ENCODE measurements at places on chromosomes 12 and 14.
A peak's percentile ranks its signal among the peaks of the same experiment; 100 is the strongest.

- no peak for DNase-seq
These were observed 24.6 kb upstream of the MGP start for GRCh38 chr12:14910090-14910915.

DNA sequence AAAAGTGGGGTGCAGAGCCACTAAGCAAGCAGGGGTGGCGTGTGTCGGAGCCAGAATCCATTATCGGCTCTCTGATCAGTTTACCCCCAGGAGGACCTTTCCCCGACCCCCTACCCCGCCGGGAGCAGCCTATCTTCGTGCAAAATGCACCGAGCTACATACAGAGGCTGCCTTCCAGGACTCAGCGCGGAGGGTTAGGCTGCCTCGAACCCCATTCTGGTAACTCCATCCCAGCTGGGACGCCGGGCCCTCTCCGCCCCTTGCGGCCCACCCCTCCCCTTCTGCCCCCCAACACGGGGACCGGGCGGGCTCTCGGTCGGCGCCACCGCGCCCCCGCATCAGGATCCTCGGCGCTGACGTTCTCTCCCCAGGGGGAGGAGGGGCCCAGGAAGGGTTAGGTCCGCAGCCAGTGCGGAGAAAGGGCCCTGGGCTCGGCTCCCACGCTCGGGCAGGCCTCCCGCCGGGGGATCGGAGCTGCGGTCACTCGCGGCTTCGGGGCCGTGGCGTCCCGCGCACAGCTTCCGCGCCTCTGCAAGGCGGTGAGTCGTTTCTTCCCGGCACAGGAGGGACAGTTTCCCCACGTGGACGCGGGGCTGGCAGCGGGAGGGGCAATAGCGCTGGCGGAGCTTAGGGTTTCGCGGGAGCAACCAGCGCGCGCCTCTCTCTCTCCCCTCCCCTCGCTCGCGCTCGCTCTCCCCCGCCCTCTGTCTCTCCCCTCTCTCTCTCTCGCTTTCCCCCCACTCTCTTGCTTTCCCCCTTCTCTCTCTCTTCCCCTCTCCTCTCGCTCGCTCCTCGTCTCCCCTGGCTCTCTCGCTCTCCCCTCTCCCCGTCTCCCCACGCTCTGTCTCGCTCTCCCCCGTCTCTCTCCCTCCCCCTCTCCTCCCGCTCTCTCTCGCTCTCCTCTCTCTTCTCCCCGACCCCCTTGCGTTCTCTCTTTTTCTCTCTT is 12.5 kb upstream of the MAP3K9 start:
- peak; percentile 54 for DNase-seq

DNA sequence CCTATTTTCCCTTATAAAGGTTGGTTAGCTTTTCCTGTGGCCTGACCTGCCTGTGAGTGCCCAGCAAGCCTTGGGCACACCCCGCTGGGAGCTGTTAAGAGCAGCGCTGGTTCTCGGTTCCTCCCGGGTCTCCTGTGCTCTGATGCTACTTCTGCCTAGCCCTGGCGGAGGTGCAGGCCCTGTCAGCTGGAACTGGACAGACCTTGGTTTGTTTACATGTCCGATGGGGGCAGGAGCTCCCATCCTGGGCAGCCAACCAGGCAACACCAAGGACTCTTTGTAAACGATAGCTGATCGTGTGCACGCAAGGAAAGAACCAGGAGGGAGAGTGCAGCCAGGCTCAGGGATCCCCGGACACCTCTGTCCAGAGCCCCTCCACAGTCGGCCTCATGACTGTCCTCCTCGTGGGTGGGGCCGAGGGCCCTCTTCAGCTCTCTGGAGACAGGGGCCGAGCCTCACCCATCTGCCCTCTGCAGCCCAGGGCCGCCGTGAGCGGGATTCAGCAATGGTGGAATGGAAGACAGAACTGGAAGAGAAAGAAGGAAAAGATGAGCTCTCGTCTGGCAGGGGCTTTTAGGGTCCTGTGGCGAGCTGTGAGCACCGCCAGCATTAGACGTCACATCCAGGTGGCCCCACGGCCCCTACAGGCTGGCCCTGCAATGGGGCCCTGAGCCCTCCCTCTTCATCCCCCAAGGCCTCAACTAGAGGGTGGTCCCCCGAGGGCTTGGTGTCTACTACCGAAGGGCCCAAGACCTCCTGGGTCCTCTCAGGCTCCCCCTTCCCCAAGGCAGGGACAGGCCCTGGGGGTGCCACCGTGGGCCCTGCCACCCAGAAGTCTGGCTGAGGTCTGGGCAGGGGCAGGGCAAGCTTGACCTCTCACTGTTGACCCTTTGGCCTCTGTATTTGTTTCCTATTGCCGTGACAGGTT is 12.3 kb downstream of the TNFAIP2 start:
- no peak for DNase-seq

DNA sequence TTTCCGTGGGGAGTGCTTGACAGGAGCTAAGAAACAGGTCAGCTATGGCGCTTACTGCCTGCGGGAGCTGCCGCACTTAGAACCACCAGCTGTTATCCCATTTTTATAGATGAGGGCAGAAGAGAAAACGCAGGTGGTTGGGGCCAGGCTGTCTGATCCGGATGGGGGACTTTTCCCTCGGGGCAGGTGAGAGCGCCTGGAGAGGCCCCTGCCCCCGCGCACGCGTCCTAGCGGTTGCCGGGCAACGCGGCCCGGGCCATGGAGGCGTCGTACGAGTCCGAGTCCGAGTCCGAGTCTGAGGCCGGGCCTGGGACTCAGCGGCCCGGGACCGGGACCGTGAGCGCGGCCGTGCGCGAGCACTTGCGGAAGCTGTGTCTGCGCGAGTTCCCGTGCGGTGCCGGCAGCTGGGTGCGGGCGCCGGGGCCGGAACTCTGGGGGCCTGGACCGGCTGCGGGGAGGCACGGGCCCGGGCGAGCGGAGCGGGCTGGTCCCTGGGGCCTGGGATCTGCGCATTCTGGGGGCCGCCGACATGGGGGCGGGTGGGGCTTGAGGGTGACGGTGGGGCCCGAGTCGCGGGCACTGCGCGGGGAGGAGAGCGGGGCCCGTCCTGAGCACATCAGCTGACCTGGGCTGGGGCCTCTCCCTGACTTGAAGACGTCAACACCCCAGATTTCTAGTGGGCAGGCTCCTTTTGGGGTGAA is at the start of gene LRRC43:
Gene LRRC43, plus strand, starts transcription at position 237 of the 701 bp plus-strand sequence. Its CDS starts 22 bp downstream, at position 259.
- DNase-seq: no peak

DNA sequence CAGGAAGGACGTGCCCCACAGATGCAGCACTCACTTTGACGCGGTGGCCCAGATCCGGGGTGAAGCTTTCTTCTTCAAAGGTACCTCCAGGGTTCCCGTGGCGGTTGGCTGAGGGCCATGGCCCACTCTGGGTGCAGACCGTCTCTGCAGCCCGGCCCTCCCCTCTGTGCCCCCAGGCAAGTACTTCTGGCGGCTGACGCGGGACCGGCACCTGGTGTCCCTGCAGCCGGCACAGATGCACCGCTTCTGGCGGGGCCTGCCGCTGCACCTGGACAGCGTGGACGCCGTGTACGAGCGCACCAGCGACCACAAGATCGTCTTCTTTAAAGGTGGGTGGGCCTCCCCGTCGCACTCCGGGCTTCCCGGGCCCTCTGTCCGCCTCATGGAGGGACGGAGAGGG is 16.9 kb downstream of the MMP17 start:
- no peak for DNase-seq

DNA sequence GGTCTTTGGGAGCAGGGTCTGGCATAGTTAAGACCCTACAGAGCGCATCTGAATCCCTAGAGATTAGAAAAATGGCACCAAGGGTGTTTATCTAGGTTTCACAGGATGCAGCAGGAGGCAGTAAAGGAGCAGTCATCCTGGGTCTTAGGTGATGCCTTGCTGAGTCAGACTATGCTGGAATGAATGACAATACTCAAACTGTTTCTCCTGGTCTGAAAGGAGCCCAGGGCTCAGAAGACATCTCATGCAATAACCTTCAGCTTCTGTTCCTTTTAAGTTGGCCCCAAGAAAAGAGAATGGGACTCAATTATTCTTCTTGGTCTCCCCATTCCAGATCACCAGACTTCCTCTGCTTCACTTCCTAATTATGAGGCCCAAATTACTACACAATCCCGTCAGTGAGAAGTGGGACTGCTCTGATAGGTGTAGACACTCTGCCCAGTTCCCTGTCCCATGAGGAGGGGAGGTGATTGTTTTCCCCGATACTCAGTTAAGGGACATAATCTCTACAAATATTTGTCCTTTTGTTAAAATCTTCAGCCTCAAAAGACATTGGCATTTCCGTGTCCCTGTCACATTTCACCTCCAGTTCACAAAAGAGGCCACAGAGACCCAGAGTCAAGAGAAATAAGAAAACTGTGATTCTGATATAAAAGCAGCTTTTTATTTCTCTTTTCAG is 14.8 kb upstream of the APOF start:
- peak; percentile 75 for DNase-seq

GRCh38 chr12:70534466-70534865 is 102.8 kb downstream of the PTPRB start:
- no peak for DNase-seq

GRCh38 chr12:59787610-59788009 is 191.8 kb downstream of the SLC16A7 start:
- DNase-seq: no peak

DNA sequence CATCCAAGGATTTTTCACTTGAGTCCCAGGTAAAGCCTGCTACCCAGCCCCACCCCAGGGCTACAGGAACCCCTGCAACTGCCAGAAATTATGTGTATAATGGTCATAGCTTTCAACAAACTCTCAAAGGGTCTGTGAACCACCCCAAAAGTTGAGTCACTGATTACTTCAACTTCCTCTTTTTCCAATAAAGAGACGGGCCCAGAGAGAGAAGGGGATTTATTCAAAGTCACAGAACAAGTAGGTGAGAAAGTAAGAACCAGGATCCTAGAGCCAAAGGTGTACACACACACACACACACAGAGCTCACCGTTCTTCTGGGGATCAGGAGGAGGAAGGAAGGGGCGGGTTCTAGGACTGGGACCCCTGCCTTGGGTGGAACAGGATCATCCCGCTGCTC is 4.8 kb upstream of the ITPK1 start:
- no peak for DNase-seq

DNA sequence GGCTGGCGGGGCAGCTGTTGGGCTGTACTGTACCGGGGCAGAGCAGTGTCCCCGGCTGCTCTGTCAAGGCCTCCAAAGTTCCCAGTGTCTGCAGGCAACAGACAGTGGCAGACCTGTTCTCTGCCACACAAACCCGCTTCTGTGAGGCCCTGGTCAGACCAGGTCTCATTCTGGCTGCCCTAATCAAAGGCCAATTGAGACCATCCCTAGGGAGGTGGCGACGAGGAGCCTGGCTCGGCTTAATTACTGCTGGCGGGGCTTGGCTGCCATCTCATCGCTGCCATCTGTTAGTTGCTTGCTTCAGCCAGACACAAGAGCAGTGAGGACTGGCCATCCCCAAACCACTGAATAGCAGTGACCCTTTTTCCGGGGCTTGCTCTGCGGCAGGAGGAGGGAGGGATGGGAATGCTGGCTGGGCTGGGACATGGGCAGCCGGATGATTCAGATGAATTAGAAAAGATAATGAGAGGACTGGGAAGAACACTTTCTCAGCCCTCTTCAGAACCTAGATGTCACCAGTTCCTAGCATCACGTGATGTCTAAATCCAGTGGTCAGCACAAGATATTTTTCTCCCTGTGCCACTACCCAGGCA is 24.5 kb downstream of the ERG28 start:
- DNase-seq: no peak

- no peak for DNase-seq
These were observed 264.2 kb downstream of the TMEM132C start for GRCh38 chr12:128531170-128531569.

DNA sequence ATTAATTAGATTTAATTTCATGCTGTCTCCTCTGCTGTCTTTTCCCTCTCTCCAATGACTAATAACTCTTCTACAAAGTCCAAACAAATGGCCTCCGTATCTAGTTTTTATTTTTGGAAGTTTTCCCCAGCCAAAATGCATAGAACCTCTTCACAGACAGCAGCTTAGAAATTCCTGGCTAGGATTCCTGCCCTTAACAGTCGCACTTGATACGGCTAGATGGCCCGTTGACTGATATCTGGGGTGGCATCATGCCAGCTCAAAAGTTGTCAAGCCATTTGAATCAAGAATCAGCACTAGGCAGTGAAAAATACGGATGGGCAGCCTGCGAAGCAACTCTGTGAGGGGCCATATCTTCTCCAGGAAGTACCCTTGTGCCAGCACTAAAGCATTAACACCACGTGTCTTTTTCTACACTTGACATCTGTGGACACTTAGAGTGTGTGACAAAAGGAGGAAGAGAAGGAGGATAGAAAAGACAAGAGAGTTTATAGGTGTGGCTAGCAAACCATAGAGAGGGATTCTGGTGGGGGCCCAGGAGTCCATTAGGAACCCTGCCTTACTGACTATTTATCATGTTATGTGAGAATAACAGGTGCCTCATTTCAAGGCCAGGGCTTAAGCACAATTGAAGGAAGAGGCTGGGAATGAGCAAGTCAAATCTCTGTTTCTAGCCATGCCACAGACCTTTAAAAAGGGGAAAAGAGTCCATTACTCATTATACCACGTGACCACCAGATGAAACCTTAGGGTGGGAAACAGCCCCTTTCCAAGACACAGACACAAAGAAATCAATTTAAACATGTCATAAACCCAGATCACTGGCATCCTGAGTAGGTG is 39.2 kb upstream of the KRR1 start:
- no peak for DNase-seq

DNA sequence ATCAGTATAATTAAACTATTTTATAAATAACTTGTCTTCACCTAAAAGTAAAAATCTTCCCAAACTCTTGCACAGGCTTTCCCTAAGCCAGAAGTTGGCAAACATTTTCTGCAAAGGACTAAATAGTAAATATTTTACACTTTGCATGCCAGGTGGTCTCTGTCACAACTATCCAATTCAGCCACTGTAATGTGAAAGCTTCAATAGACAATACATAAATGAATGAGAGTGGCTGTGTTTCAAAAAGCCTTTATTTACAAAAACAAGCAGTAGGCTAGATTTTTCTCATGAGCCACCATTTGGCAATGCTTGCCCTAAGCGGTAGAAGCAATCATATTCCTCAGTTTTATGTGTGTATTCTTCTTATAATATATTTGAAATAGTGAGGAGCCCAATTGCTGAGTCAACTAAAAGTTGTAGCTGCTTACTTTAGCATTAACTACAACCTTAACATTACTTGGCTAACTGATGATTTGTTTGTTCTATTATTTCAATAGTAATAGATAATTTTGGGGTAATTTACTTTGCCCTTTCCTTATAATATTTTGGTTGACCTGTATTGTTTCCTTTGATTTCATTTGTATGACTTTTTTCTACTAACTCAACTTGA is 236.0 kb upstream of the SYT1 start:
- no peak for DNase-seq

- DNase-seq: no peak
These were observed 216.6 kb downstream of the PTPRO start for GRCh38 chr12:15538881-15539280.

- peak; percentile 89 for DNase-seq
These were observed 130.3 kb upstream of the FUT8 start for GRCh38 chr14:65281991-65282895.

DNA sequence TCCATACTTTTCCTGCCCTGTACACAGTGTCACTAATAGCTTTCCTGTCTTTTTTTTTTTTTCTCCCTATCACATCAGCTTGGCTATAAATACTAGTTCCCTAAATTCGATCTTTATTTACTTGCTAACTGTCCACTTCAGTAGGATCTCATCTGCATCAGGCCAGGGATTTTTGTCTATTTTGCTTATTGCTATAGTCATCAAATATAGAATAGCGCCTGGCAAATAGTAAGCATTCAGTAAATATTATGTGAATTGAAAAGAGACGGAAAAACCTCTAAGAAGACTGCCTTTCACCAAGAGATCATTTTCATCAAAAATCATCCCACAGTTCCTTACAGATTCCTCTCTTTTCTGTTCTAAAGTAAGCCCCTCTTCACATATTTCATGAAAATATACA is 429.1 kb downstream of the FLRT2 start:
- DNase-seq: no peak

GRCh38 chr12:42730291-42730690 is 140.7 kb upstream of the PRICKLE1 start:
- no peak for DNase-seq

Measured in HAP-1 (cell line).